Glomerular endothelial cell (primary cell): ENCODE measurements at places on chromosomes 13 and 19.

DNA sequence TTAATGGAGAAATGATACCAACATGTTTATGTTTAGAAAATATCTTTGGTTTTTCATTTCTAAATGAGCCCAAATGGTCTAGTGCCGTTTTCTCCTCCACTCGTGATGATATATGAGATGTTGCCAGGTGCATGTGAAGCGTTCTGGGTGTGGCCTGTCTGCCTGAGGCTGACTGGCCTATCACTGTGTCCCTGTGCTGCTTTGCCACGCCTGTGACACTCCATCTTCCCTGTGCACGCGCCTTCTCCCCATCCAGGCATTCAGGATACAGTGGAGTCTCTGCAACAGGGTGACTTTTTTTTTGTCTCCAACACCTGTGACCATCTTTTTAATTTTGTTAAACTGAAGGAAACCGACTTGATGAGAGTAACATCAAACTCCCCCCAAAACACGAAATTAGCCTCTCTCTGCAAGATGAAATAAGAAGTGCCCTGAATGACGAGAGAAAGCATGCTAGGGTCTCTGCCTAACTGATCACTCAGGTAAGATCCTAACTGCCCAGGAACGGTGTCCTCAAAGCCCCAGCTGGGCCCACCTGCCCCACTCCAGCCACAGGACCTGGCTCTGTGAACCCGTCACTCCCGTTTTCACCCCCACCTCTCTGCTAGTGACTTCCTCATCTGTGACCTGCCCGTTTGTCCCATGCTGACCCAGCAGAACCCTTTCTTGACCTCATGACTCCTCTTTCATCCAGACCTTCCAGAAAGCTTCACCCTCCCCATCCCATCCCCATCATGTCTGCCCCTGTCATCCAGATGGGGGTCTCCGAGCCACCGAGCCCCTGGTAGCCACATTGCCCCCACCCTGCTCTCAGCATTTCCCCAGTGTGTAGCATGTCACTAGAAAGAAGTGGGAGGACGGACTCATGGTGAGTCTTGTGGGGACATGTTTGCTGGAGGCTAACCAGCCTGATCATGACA is 33.2 kb upstream of the TFDP1 start:
- DNase-seq: no peak

DNA sequence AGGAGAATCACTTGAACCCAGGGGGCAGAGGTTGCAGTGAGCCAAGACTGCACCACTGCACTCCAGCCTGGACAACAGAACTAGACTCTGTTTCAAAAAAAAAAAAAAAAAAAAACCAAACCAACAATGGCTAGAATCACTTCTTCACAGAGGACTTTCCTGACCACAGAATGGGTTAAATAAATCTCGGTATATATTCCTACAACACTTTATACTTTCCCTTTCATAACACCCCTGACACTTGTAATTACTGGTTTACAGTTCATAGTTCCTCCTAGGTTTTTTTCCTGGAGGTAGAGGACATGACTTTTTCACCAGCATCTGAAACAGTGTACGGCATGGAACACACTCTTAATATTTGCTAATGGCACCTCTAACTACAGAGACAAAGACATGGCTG is 31.4 kb downstream of the ZDHHC20 start:
- DNase-seq: no peak

GRCh38 chr13:28138756-28139470 is 568 bp downstream of the PAN3 start:
- no peak for DNase-seq

GRCh38 chr19:3968556-3969434 is 2.1 kb downstream of the DAPK3 start:
- DNase-seq: peak; percentile 97

GRCh38 chr19:35641515-35642151 is at the start of gene ETV2:
Gene ETV2, plus strand, starts transcription at chr19:35641745. Its CDS starts 716 bp downstream, at chr19:35642461.
- DNase-seq: no peak

- no peak for DNase-seq
These were observed 21.0 kb downstream of the RFXAP start for GRCh38 chr13:36839981-36840380.

DNA sequence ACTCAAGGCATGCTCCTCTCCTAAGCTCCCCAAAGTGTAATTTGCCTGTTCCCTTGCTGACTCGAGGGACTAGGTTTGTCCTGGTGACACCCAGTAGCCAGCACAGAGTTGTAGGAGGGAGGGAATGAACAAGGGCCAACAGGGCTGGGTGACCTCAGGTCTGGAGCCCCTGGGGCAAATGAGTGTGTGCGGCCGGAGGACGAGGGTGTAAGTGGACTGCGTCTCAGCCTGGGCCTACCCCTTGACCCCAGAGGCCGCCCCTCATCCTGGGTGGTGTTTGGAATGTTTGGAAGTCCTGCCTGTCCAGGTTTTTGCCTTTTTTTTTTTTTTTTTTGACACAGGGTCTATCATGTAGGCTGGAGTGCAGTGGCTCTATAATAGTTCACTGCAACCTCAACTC is 1.3 kb upstream of the ZNF653 start:
- no peak for DNase-seq
